ENCODE measurements at places on chromosomes 13 and 19.

DNA sequence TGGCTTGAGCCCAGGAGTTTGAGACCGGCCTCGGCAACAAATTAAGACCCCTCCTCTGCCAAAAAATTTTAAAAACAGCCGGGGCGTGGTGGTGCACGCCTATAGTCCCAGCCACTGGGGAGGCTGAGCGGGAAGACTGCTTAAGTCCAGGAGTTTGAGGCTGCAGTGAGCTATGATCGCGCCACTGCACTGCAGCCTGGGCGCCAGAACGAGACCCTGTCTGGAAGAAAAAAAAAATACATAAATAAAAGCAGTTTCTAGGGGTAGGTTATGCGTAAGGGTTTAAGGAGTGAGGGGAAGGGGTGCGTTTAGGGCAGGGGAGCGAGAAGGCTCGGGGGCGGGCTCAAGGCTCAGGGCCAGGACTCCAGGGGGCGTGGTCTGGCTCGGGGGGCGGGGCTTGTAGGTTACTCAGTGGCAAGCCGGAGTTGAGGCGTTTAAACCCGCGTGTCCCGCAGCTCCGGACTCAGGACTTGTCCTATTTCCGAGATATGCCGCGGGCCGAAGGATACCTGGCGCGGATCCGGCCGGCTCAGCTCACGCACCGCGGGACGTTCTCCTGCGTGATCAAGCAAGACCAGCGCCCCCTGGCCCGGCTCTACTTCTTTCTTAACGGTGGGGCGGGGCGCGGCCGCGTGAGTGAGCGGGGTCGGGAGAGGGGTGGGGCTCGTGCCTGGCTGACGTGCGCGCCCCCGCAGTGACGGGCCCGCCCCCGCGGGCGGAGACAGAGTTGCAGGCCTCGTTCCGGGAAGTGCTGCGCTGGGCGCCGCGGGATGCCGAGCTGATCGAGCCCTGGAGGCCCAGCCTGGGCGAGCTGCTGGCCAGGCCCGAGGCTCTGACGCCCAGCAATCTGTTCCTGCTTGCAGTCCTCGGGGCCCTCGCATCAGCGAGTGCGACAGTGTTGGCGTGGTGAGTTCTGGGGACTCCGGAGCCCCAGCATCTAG is 10.7 kb downstream of the SPACA6 start:
- peak; percentile 95 for DNase-seq

DNA sequence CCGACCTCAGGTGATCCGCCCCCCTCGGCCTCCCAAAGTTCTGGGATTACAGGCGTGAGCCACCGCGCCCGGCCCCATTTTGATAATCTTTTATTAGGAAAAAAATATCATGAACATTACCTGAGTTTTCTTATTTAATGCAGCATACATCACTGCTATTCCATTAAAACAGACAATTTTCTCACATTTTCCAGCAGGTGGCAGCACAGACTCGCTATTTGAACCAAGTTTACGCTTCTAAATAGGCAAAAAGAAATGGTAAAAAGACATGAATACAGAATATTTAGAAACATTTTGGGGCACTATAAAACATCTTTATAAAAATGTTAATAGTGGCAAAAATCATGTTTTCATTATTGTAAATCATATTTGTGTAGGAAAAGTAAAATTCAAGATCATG is 903.1 kb downstream of the SLITRK6 start:
- DNase-seq: peak; percentile 66

DNA sequence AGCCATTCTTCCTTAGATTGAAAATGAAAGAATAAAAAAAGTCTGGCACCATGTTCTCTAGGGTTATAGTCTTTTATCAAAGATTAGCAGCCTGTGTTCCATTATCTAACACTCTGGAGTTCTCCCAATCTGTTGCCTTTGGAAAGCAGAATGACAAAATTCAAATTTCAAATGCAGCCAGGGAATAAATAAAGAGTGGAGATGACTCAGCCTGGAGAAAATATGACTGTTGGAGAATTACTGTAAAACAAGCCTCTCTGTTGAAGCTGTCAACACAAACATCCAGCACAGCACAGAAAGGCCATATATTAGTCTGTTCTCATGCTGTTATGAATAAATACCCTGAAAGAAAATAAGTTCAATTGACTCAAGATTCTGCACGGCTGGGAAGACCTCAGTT is 650.5 kb upstream of the SLC10A2 start:
- DNase-seq: peak; percentile 23

DNA sequence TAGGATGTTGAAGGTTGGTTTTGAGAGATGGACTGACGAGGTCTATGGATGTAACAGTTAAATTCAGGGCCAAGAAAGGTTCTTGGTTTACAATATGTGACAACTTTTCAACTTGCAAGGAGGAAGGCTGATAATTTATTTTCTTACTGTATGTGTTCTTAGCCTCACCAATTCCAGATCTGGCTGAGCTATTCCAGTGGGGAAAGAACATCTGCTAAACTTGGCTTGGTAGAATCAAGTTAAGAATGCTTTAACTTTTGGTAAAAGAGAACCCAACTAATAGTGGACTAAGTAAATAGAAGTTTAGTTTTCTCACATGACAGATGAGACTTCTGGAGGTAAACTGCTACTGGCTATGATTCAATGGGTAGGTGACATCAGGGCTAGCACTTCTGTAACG is 222.9 kb downstream of the KLF5 start:
- DNase-seq: no peak

DNA sequence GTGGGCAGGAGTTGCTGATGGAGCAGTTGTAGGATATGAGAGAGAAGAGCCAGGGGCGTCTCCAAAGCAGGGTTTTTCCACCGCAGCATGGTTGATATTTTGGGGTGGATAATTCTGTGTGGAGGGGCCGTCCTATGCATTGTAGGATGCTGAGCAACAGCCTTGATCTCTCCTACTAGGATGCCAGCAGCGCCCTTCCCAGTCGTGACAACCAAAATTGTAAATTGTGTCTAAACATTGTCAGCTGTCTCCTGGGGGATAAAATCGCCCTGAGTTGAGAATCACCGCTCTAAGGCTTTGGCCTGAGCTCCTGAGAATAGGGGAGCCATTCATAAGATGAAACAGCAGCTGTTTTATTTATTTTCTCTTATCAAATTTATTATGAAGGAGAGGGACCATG is 4.2 kb downstream of the CACNG8 start:
- no peak for DNase-seq
